ENCODE measurements at places on chromosomes 7 and 10. TPM values are rescaled to one million over a fixed set of nuclear protein-coding genes. Genes with fewer than 3 reads are reported as not detected.

DNA sequence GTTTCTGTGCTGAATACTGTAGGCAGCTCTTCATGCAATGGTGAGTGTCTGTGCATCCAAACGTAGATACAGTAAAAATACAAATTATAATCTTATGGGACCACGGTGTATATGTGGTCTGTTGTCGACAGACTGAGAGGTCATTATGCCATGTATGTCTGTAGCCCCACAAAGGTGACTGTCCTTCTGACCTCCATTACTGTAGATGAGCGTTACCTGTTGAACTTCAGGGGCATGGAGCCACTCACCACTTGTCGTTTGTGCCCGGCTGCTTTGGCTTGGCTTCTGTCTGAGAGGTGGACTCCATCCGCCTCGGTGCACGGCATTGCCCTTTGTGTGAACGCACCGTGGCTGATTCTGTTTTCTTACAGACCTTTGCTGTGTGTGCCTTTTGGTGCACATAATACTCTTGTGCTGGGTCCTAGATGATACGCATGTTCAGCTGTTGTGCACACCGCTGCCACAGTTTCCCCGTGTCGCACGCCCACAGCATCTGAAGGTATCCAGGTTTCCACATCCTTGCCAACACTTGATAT, 2.9 kb downstream of the UBE3C start:
- DNase-seq: no peak

GRCh38 chr10:29244978-29245377, 43.9 kb upstream of the LYZL1 start:
- no peak for DNase-seq

- DNase-seq: no peak
These were observed 35.4 kb downstream of the CPED1 start for GRCh38 chr7:121023683-121024511.

GRCh38 chr10:50625649-50626132, 1.9 kb upstream of the SGMS1 start:
- DNase-seq: peak; percentile 4

ZNF503 gene
- total RNA-seq: 10.6 TPM

DNA sequence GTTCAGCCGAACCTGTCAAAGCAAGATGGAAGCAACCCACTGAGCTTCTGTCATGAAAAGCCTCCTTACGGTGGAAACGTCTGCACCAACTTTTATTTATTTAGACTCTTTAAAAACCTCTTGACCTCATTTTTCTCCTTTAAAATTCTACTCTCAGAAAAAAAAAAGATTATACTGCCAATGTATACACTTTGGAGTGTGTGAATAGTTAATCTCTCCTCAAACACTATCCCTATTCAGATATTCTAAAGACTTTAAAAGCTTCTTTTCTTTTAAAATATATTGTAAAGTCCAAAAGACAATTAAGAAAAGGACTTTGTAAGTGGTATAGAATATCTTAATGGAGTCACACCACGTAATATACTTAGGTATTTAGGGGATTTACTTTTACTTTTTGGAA, 335.2 kb upstream of the SEMA3D start:
- no peak for DNase-seq

CDNF gene
- total RNA-seq: 1.2 TPM

- DNase-seq: peak; percentile 76
These were observed 48.5 kb upstream of the SLC29A3 start for GRCh38 chr10:71270301-71271220.

All from A172 (cell line).